Peyer's patch (tissue), 4 donors: ENCODE measurements at places on chromosomes 5 and 9. TPM values are rescaled to one million over a fixed set of nuclear protein-coding genes. Genes with fewer than 3 reads are reported as not detected.

Gene CKMT2
- 5.8 TPM for total RNA-seq

Gene FNBP1
- 28.1 TPM for total RNA-seq

Gene LEAP2
- total RNA-seq, result 7.2 TPM

Gene PCDHGA1
- total RNA-seq, result 1.7 TPM

Gene PCDHA1
- not detected for total RNA-seq

Gene TAF11L5
- total RNA-seq, result not detected

Gene TMED7
- total RNA-seq, result 116 TPM

Gene WDR70
- 33.0 TPM for total RNA-seq

Gene SLC1A3
- 7.4 TPM for total RNA-seq

Gene LIFR
- total RNA-seq, result 26.0 TPM

Gene TMEM215
- not detected for total RNA-seq

Gene TUSC1
- 12.6 TPM for total RNA-seq

Gene FBP2
- not detected for total RNA-seq

Gene CYSRT1
- 1.9 TPM for total RNA-seq

Gene CDKN2AIPNL
- total RNA-seq, result 25.9 TPM

Gene PRRX2
- not detected for total RNA-seq

Gene SLC36A2
- not detected for total RNA-seq

Gene PCDHAC2
- total RNA-seq, result 0.18 TPM

Gene FOXD4L3
- total RNA-seq, result 1.6 TPM

Gene PCDHGB1
- 0.47 TPM for total RNA-seq

Gene MEIKIN
- total RNA-seq, result not detected

Gene STKLD1
- not detected for total RNA-seq
